ENCODE measurements at places on chromosomes 11 and 22. TPM values are rescaled to one million over a fixed set of nuclear protein-coding genes. Genes with fewer than 3 reads are reported as not detected.

CHRM1 gene
- total RNA-seq = not detected

DNA sequence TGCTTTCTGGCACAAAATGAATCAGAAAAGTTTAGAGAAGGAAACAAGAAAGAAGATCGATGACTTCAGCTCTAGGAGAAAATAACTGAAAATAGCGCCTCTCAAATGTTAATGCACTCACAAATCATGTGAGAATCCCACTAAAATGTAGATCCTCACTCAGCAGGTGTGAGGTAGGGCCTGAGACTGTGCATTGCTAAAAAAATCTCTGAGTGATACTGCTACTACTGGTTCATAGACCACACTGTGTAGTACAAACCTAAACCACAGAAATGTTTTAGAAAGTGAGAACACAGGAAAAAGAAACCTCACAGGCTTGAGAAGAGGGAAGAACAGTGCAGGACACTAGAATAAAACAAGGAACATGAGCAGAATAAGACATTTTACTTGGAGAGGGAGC, 2.0 kb downstream of the OR8D4 start:
- no peak for DNase-seq

DNA sequence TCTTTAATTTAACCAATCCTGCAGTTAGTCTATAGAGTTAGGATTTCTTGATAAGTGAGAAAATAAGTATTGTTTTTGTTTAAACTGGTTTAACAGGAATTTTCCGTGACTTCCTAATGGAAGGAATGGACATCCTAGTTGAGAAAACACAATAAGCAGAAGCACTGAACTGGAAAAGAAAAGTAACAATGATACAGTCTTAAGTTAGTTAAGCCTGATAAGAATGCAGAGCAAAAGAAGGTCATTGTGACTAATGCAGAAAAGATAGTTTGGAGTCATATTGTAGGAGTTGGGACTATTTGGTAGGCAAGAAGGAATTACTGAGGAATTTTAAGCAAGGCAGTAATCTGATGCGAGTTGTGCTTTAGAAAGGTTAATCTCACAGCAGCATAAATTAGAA, 11.7 kb downstream of the RNF141 start:
- peak; percentile 46 for DNase-seq

MS4A3 gene
- not detected for total RNA-seq

KRTAP5-2 gene
- not detected for total RNA-seq

ARHGEF17 gene
- total RNA-seq = 13.7 TPM

CCDC116 gene
- total RNA-seq = not detected

DNA sequence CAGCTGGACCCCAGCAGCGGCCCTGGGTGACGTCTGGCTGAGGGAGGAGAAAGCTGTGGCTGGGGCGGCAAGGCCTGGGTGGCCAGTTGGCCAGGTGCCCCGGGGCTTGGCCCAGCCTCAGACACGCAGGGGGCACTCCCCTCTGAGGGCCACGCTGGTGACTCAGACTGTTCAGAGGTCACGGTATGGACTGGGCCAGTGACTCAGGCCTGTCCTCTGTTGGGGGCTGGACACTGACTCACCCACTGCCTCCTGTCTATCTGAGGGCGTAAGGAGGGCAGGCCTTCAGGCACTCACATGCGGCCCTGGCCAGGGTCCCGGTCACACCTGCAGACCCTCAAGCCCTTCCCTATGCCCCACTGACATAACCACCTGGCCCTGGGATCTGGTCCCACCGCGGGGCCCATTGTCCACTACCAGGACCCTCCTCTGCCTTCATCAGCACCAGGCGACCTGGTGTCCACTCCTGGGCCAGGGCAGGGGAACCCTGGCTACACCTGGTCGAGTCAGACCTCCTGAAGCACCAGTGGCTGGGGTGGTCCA, 3.7 kb upstream of the MUC5AC start:
- peak; percentile 95 for DNase-seq

CCDC83 gene
- total RNA-seq = not detected

DNA sequence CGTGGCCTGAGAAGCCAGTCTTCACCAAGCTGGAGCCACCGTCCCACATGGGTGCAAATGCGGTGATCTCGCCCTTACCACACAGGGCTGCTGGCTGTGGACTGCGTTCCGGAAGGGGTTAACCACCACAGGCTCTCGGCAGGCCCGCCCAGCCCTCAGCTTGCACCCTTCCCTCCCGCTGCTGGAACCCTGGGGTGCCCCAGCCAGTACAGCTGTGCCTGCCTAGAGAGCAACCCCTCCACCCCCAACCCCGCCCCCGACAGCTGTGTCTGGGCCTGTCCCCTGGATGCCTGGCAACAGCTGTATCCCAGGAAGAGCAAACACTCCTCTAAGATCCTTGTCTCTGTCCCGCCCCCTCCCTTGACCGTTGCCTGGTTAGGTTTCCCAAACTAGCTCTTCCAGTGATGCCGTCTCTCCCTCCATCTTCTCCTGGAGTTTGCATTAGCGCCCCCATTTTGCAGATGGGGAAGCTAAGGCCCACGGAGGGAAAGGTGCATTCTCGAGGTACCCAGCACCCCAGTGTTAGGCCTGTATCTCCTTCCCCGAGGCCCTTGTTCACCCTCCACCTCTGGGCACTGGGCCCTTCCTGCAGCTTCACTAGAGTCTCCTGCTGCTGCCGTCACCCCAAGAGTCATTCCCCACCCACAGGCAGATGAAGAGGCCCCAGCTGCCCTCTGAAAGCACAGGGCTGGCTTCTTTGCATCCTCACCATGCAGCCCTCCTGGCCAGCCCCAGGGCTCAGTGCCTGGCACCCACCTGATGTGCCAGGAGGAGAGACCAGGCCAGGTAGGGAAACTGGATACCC, 12.6 kb upstream of the COX8A start:
- DNase-seq = no peak

SLC6A5 gene
- total RNA-seq = not detected

NCR3LG1 gene
- total RNA-seq = 2.1 TPM

DNA sequence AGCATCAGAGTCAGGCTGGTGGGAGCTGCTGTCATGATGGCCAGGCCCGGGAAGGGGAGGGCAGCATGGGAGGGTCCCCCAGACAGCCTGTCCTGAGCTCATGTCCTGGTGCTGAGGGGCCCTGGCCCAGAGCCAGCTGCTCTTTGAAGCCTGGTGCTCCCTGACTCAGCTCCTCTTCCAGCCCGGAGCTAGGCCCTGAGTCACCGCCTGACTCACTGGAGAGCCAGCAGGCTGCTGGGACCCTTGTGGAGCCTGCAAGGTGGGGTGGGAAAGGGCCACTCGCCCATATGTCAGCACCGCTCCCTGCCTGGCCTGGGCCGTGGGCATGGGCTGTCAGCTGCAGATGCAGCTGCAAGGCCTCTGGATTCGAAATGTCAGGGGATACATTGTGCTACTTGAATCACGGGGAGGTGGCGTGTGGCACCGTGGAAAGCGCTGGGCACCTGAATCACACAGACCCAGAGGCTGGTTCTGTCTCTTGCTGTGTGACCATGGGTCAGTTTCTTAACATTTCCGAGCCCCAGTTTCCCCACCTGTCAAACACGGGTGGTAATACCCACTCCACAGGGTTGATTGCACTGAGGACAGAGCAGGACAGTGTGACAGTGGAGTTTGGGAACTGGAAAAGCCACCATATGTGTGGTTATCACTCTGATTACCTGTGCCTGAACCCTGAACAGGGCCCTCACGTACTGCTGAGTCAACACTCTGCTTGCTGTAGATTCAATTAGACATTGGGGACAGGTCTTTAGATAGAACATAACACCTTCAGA, 4.4 kb downstream of the CACNA1I start:
- peak; percentile 87 for DNase-seq

DNA sequence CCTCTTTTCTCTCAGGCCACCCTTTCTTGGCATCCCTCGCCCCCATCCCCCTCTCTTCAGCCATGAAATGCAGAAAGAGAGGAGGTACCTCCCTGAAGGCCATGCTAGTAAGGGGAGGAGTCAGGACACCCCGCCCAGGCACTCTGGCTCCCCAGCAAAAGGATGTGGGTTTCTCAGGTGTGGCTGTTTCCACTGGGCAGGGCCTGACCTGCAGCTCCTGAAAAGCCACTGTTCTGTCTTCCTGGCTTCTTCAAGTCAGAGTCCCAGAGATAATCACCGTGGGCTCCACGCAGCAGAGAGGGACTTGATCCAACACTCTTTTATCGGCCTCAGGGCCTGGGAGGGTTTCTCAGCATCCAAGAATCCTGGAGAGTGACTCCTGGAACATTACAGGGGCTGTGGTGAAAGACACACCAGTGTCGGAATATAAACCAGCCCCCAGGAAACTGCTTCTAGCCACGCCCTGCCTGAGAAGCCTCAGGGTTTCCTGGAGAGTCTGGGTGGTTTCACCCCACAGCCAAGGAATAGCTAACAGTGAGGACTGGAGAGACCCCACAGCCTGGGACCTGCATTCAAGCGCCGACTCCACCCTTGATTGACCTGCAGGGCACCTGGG, 45.7 kb upstream of the TSPAN18 start:
- peak; percentile 21 for DNase-seq

MMP27 gene
- total RNA-seq = not detected

GRCh38 chr22:46361826-46362202, 26.3 kb downstream of the TRMU start:
- no peak for DNase-seq

- DNase-seq = no peak
Observed at GRCh38 chr22:32911503-32911902, 110.0 kb downstream of the TIMP3 start.

GRCh38 chr22:24005201-24005600, at the start of gene GSTT4:
GSTT4 (minus strand) TSS chr22:24005453; CDS start chr22:24005356, 97 bp downstream.
- DNase-seq = no peak

MMP13 gene
- total RNA-seq = not detected

- DNase-seq = peak; percentile 94
Observed at GRCh38 chr11:32088117-32088941, 2.5 kb upstream of the RCN1 start.

DNA sequence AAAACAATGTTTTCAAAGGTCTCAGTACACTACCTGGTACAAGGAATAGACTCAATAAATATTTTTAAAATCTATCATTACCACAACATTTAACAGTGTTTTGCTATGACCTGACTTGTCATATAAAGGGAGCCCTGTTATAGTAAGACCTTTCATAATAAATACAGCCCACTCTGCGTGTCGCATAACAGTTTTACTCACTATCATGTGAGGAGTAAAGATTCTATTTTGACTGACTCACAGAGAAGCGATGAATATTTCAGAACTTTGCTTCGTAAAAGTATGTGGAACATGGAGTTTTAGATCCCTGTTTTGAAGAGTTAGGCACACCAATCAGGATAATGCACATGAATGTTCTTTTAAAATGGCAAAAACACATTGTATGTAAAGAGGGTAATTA, 531.2 kb downstream of the KCNA4 start:
- no peak for DNase-seq

- DNase-seq = no peak
Observed at GRCh38 chr11:69662021-69662698, 13.0 kb downstream of the LTO1 start.

DNA sequence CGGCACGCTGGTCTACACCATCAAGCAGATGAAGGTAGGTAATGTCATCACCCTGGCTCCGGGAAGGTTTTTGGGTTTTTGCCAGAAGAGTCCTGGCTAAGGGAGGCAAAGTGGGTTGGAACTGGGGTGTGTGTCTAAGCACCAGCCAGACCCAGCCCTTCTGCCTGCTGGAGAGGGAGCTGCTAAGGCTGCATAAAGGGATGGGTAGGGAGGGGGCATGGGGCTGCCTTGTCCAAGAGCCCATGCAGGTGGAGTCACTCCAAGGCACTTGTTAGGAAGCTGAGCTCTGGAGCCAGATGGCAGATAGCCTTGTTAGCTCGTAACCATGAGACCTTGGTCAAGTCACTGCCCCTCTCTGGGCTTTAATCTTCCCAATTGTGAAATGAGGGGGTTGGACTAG, 48.0 kb downstream of the TIMP3 start:
- no peak for DNase-seq

DNA sequence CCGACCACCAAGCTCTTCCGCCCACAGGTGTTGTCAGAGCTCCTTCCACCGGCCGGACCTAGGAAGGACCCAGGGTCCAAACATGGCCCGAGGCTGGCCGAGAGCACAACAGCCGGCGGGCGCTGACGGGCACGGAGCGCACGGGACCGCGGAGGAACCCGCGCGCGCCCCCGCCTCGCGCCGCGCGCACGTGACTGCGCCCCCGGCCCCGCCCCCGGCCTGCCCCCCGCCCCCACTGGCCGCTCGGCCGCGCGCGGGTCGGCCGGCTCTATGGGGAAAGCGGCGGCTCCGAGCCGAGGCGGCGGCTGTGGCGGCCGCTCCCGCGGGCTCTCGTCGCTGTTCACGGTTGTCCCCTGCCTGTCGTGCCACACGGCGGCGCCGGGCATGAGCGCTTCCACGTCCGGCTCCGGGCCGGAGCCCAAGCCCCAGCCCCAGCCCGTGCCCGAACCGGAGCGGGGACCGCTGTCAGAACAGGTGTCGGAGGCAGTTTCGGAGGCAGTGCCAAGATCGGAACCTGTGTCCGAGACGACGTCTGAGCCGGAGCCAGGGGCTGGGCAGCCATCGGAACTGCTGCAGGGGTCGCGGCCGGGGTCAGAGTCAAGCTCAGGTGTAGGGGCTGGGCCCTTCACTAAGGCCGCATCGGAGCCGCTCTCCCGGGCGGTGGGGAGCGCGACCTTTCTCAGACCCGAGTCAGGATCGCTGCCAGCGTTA, at the start of gene OSBP2:
Gene OSBP2, plus strand, starts transcription at position 235 of the 711 bp plus-strand sequence. Its CDS starts 36 bp downstream, at position 271.
- DNase-seq = no peak

- no peak for DNase-seq
Observed at GRCh38 chr11:117878314-117878938, 2.0 kb upstream of the FXYD6 start.

DNA sequence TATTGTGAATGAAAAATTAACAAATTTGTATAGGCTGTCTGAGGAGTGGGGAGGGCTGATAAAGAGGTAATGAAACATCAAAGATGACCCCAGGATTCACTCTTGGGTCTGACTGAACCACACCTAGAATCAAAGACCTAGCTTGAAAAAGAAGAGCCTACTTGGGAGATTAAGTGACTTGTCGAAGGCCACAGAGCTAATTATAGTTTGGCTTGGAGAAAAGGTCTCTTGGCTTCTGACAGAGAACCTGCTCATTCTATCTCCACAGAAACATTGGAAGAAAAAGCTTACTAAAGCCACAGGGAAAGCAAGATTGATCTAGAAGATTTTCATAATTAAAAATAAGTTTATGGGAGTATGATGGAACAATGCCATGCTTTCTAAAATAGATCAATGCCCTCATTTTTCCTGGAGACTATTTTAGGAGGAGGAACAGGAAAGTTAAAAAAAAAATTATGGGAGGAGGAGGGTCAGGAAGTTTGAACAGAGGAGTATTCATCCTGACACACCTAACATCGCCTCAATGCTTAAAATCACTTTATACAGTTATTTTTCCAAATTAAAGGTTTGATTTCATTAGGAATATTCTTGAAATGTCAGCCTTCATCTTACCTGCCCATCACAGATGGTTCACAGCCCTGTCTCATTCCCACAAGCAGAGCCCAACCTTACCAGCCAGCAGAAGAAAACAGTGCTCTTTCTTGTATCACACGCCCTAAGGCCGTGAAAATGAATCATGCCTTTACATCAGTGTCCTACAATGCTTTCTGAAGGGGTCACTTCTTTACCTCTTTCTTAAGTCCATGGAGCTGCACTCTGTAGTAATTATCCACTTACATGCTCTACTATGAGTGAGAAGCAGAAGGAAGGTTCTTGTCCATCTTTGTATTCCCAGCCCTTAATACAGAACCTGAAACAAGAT, 231.1 kb upstream of the MPPED2 start:
- peak; percentile 24 for DNase-seq

CCDC90B gene
- 66.2 TPM for total RNA-seq

CRKL gene
- total RNA-seq = 66.8 TPM
